ENCODE measurements at places on chromosomes 4 and X.

- no peak for DNase-seq
Measured at GRCh38 chr4:39613093-39613656, 25.5 kb downstream of the SMIM14 start.

- no peak for DNase-seq
Measured at GRCh38 chr4:39713691-39714090, 15.8 kb downstream of the UBE2K start.

DNA sequence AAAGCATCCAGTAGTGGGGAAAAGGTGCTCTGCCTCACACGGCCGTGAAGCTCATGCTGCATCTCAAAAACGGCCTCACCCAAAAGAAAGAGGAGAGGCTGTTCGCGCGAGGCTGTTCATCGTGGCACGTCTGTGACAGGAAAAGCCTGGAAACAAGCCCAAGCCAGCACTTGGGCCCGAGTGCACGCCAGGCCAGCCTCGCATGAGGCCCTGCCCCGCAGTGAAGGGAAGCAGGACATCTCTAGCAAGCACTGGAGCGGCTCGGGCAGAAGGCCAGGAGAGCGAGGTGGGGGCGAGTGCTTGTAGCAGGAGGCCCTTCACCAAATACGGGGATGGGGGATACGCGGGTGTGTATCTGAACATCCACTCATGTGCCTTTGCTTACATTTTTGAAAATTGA is 39.9 kb upstream of the MXD4 start:
- DNase-seq = no peak

DNA sequence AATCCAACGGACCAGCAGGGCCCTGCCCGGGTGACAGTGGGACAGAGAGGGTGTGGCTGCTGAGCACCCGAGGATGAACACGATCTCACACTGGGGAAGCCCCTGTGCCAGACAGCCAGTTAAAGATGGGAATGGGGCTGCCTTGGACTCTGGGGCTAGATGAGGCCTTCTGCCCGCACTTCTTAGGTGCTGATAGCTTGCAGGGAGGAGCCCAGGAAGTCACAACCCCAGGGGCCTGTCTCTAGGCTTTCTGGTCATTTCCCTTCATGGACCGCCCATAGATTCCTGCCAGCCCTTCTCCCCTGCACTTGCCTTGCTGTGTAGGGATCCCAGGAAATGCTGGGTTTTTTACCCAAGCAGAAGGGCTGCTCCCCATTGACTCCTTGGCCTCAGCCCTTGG is 6.2 kb downstream of the ZNF275 start:
- no peak for DNase-seq

DNA sequence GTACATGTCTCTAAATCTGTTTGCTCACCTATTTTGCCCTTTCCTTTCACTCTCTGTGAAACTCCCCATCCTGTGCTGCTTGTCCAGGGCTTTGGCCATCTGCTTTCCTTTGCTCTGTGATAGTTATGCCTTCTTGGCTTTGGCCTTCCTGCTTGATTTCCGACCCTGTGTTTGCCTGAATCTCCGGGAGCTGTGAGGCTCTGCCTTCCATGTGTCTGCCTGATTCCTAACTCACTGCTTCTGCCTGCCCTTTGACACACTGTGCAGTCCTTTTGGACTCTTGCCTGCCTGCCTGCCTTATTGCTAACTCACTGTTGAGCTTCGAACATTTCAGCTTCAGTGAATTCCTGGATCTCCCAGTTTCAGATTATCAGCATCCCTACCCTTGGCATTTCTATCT is 143.1 kb downstream of the C4orf33 start:
- no peak for DNase-seq

- DNase-seq = no peak
Measured at GRCh38 chr4:90572996-90573395, 445.8 kb downstream of the CCSER1 start.

DNA sequence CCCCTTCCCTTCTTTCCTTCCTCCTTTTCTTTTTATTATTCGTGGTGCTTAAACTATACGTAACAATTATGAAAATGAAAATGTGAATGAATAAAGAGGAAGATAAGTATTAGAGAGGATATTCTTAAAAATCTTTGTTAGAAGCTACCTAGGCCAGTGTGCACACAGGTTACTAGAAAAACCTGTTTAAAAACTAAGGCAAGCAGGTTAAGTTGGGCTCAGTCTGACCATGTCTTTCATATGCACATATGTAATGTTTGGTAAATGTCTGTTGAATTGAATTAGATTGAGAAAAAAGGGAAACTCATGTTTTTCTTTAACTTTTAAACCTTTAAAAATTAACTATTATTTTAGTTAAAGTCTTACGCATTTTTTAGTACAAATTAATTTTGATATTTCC is 7.8 kb downstream of the SHROOM3 start:
- DNase-seq = no peak

GRCh38 chr4:182582245-182582644 is 334.9 kb downstream of the DCTD start:
- no peak for DNase-seq

GRCh38 chrX:40055495-40055894 is 42.3 kb downstream of the BCOR start:
- DNase-seq = no peak

DNA sequence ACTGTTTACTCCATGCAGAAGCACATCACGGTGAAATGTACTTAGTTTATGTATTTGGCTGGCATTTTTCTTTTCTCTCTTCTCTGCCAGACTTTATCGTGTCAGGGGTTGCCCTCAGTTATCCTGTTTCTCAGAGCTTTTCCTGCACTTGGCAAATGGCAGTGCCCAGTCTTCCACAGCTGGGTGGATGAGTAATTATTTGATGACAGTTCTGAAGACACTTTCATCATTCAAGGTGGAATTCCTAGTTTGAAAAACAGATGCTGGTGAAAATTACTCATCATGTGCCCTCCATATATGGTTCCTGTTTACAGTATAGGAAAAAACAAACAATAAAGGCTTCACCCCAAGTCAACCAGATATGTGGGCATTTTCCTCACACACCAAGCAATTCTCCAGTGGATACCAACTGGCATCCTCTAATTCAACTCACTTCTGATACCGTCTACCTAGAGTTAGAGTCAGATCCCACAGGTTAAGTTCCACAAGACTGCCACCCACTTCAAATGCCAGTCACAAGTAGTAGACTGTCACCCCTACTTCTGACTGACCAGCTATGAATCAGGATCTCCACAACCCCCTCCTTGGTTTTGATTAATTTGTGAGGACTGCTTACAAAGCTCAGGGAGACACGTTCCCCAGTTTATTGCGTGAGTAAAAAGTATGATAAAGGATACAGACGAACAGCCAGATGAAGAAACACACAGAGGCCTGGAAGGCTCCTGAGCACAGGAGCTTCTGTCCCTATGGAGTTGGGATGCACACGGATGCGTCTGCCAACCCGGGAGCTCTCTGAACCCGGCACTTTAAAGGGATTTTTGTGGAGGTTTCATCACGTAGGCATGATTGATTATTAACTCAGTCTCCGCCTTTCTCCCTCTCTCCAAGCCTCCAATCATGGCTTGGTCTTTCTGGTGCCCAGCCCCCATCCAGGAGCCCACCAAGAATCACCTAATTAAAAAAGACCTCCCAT is 72.9 kb downstream of the CLDN34 start:
- no peak for DNase-seq

GRCh38 chr4:143215873-143216272 is 31.2 kb downstream of the USP38 start:
- DNase-seq = no peak

DNA sequence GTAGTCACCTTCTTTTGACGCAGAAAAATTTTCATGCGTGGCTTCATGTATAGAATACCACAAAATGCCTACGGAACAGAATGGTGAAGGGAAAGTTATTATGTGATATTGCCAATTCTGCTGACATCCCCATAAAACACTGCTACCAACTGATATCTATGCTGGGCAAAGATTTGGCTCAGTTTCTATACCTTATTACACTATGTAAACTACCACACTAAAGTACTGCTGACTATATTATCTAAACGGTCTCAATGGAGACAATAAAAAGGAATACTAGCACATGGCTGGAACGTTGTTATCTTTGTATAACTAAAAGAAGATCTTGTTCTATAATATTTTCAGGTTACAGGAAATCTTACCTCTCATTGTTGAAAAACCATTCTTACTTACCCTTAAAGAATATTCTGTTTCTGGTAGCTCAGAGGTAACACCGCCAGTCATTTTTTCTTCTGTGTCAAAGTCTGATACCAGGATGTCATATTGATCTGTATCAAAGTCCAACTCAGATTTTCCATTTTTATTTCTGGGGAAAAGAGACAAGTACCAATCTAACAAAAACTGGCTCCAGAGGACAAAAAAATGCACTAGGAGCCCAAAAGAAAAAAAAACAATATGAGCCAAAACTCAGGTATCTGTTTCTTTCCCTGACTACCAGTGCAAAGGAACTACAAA is 18.9 kb downstream of the MORC4 start:
- no peak for DNase-seq
